Placental epithelial cell (primary cell): ENCODE measurements at places on chromosomes 5 and 9. TPM values are rescaled to one million over a fixed set of nuclear protein-coding genes. Genes with fewer than 3 reads are reported as not detected.

Gene ZNF346
- total RNA-seq = 12.6 and 16.9 TPM in 2 replicates

Gene PCDHGA6
- total RNA-seq = 2.6 and 3.9 TPM in 2 replicates

Gene PDGFRB
- total RNA-seq = 10.2 and 10.6 TPM in 2 replicates

Gene SHISAL2B
- not detected in 2 replicates for total RNA-seq

Gene G3BP1
- 59.3 and 147 TPM in 2 replicates for total RNA-seq

Gene PSD2
- total RNA-seq = under 0.01 TPM in 2 replicates

Gene C5orf52
- total RNA-seq = not detected in 2 replicates

Gene TBCA
- 55.4 and 82.1 TPM in 2 replicates for total RNA-seq

Gene PCDHA9
- total RNA-seq = under 0.01 TPM in 2 replicates

Gene CAMK2A
- 0.79 TPM in 1 of 2 replicates, not detected in the other for total RNA-seq

Gene WDR70
- 24.3 and 32.6 TPM in 2 replicates for total RNA-seq

Gene FGFR4
- 2.4 and 6.4 TPM in 2 replicates for total RNA-seq

Gene HAVCR1
- not detected in 2 replicates for total RNA-seq

Gene ARHGEF39
- total RNA-seq = 1.2 and 1.6 TPM in 2 replicates

Gene SH3PXD2B
- total RNA-seq = 23.2 and 33.2 TPM in 2 replicates

Gene PCDHA5
- total RNA-seq = under 0.01 and 0.11 TPM in 2 replicates

Gene RFESD
- 2.5 and 3.9 TPM in 2 replicates for total RNA-seq

Gene TAF11L10
- 0.39 TPM in 1 of 2 replicates, not detected in the other for total RNA-seq

Gene GAPT
- not detected in 2 replicates for total RNA-seq

Gene DMRT2
- total RNA-seq = 0.39 TPM in 1 of 2 replicates, not detected in the other

Gene PCDHB16
- under 0.01 and 0.11 TPM in 2 replicates for total RNA-seq

Gene BRD3
- total RNA-seq = 5.6 and 7.1 TPM in 2 replicates

Gene NIPAL4
- total RNA-seq = not detected in 2 replicates

Gene STC2
- total RNA-seq = 2.4 and 19.4 TPM in 2 replicates

Gene PCDHGB7
- total RNA-seq = 1.8 and 7.5 TPM in 2 replicates

Gene SLC27A6
- total RNA-seq = 86.0 and 129 TPM in 2 replicates

Gene RAD17
- total RNA-seq = 23.2 and 29.1 TPM in 2 replicates

Gene C1QTNF3
- 4.3 and 6.7 TPM in 2 replicates for total RNA-seq

Gene SCGB3A2
- 1.2 TPM in 1 of 2 replicates, not detected in the other for total RNA-seq

Gene MAMDC4
- 3.0 and 3.5 TPM in 2 replicates for total RNA-seq

Gene EQTN
- 0.22 and 0.39 TPM in 2 replicates for total RNA-seq

Gene HAPLN1
- not detected in 2 replicates for total RNA-seq

Gene GFI1B
- total RNA-seq = under 0.01 TPM in 1 of 2 replicates, not detected in the other

Gene CORO2A
- total RNA-seq = 1.6 and 2.0 TPM in 2 replicates

Gene SUSD3
- total RNA-seq = 0.54 TPM in 1 of 2 replicates, not detected in the other

Gene ANKRD20A1
- total RNA-seq = under 0.01 TPM in 2 replicates

Gene SLC46A2
- total RNA-seq = not detected in 2 replicates

Gene ANKRD31
- total RNA-seq = 0.39 and 0.43 TPM in 2 replicates

Gene GRIA1
- total RNA-seq = not detected in 2 replicates

Gene DNAI1
- total RNA-seq = 1.2 TPM in 1 of 2 replicates, not detected in the other

Gene SETD9
- 7.8 and 16.1 TPM in 2 replicates for total RNA-seq

Gene POU4F3
- 0.22 TPM in 1 of 2 replicates, not detected in the other for total RNA-seq

Gene SEMA5A
- total RNA-seq = 322 and 351 TPM in 2 replicates

Gene MIGA2
- total RNA-seq = 23.6 and 30.3 TPM in 2 replicates

Gene NKD2
- not detected in 2 replicates for total RNA-seq

Gene TAF1L
- not detected in 2 replicates for total RNA-seq

Gene GBA2
- total RNA-seq = 25.9 and 31.7 TPM in 2 replicates

Gene BTNL3
- not detected in 2 replicates for total RNA-seq

Gene PCDHAC2
- 0.39 TPM in 1 of 2 replicates, not detected in the other for total RNA-seq

Gene PPP3R2
- not detected in 2 replicates for total RNA-seq

Gene RAD50
- total RNA-seq = 20.0 and 34.9 TPM in 2 replicates

Gene QRFP
- not detected in 2 replicates for total RNA-seq

Gene CCNI2
- 0.76 and 1.2 TPM in 2 replicates for total RNA-seq

Gene PROB1
- 1.2 and 2.7 TPM in 2 replicates for total RNA-seq

Gene CTXN3
- not detected in 2 replicates for total RNA-seq

Gene PALM2AKAP2
- total RNA-seq = 0.39 and 0.76 TPM in 2 replicates

Gene RIMOC1
- 13.0 and 23.1 TPM in 2 replicates for total RNA-seq
